ENCODE measurements at places on chromosomes 5 and 9.

- DNase-seq = no peak
Observed at GRCh38 chr9:127817881-127818434, 15.3 kb downstream of the FPGS start.

DNA sequence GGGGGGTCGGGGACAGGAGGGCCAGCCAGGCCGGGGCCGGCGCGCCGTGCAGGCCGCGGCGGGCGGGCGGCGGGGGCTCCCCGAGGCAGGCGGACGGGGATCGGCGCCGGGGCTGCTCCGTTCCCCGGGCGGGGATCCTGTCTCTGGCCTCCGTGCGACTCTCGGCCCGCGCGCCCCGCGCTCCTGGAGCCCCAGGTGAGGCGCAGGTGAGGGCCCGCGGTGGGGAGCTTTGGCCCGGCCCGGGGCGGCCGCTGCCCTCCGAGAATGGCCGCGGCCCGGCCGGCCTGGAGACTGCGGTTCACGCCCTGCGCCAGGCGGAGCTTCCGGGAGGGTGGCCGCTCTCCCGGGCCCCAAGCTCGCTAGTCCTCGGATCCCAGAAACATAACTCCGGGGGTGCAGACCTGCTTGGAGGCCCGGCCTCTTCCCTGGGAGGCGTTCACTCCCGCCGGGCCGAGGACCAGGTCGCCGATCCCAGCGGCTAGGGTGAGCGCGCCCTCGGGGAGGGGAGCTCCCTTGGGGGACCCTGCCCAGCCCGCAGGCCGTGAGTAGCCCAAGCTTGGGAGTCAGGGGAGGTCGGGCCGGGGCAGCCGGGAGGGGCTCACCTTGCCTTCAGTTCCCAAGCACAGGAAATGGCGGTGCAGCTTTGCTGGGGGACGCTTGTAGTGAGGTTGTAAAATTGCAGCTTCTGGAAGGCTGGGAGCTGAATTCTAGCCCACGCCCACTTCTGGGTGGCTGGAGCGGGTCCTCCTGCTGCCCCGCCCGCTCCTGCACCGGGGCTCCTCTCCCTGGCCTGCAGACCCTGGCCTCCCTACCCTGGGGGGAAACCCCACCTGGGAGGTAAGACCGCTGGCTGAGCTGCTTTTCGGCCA is 723 bp downstream of the PPP1R26 start:
- DNase-seq = no peak

DNA sequence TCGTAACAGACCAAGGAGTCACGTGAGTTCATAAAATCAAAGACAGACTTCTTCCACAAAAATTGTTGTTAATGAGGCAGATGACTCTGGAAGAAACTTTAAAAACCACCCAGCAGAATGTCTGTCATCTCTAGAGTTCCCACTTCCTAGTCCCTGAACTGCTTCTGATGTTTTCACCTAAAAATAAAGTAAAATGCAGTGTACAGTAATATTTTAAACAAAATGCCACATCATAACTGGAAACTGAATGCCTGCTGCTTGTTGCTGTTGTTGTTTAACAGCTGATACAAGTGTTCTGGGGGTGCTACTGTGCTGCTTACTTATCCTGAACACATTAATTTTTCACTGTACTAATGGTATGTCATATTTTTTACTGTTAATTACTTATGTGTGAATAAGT is 577.2 kb downstream of the MTRR start:
- DNase-seq = no peak

DNA sequence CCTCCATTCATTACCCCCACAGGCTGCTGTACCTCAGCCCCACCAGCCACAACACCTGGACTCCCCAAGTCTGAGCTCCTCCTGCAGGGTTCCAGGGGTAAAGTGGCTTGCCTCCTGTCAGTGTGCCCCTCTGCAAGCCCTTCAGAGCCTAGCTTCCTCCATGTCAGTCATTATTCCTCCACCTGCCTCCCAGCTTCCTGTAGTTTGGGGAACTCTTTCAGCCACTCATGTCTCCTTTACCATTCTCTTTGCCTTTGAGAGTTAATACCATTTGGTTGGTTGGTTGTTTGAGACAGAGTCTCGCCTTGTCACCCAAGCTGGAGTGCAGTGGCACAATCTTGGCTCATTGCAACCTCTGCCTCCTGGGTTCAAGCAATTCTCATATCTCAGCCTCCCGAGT is 36.2 kb downstream of the IRF1 start:
- no peak for DNase-seq

DNA sequence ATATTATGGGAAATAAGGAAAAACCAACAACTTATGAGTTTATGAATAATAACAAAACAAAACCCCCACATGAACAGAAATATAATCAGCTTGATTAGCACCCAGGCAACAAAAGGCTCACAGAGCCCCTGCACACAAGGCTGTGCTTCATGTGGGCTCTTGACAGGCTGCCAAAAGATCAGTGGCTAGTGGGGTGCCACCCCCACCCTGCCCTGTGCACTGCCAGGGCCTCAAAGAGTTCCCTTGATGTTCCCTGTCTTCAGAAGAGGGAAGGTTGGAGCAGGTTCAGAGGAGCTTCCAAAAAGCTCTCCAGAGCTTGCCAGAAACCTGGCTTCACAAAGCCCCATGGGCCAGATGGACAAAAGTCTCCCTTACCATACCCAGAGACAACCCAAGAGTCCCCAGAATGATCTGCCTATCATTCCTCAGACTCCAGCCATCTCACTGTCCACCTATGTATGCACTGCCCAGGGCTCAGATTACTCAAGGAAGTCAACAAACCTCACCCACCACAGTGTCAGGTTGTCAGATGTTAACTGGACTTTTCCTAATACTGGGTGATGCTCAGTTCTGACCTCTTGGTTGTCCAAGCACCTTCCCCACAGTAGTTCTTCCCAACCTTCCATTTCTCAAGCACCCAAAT is 87.5 kb downstream of the SIL1 start:
- DNase-seq = no peak

DNA sequence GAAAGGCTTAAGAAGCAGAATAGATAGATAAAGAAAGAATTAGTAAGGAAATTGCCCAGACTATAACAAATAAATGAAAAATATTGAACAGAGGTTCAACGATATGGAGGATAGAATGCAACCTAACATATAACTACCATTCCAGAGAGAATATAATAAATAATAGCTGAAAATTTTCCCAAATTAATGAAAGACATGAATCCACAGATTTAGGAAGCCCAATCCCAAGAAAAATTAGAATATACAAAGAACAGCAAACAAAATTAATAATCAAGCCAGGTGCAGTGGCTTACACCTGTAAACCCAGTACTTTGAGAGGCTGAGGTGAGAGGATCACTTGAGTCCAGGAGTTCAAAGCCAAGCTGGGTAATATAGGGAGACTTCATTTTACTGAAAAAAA is 27.8 kb upstream of the FNIP1 start:
- no peak for DNase-seq

DNA sequence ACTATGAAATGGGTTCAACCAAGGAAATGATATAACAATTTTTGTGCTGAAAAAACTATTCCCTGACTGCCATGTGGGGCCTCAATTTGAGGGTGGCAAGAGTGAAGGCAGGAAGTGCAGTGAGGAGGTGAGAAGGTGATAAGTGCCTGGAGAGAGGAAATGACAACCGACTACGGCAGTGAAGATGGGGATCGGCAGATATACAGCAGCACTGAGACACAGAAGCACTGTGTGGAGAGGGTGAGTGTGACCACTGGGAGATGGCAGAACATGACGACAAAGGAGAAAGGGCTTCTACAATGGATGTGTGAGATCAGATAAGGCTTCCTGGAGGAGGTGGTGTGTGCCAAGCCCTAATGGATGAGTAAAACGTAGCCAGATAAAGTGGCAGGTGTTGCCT is 271.8 kb downstream of the TRIM32 start:
- no peak for DNase-seq

GRCh38 chr5:54383225-54383901 is 72.1 kb upstream of the HSPB3 start:
- DNase-seq = no peak

DNA sequence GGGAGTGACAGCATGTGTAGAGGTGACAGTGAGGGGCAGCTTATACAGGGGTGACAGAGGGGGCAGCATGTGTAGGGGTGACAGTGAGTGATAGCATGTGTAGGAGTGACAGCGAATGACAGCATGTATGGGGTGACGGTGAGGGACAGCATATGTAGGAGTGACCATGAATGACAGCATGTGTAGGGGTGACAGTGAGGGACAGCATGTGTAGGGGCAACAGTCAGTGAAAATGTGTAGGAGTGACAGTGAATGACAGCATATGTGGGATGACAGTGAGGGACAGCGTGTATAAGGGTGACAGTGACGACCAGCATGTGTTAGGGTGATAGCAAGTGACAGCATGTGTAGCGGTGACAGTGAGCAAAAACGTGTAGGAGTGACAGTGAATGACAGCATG is 9.4 kb upstream of the GAPT start:
- DNase-seq = no peak

- DNase-seq = no peak
Observed at GRCh38 chr9:136339173-136339957, 12.0 kb downstream of the GPSM1 start.

DNA sequence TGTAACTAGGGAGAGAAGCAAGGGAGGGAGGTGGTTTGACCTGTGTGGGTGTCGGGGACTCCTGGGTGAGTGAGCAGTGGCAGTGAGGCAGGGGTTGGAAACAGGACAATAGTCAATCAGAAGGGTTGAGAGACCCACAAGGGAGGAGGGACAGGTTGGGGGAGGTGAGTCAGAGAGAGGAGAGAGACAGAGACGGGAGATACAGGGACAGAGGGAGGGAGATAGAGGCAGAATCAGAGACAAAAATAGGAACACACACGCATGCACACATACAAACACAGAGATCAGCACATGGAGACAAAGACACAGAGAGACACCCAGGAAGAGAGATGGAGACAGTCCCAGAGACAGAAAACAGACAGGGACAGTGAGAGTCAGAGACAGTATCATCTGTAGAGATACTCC is 39.3 kb upstream of the PTGS1 start:
- no peak for DNase-seq

DNA sequence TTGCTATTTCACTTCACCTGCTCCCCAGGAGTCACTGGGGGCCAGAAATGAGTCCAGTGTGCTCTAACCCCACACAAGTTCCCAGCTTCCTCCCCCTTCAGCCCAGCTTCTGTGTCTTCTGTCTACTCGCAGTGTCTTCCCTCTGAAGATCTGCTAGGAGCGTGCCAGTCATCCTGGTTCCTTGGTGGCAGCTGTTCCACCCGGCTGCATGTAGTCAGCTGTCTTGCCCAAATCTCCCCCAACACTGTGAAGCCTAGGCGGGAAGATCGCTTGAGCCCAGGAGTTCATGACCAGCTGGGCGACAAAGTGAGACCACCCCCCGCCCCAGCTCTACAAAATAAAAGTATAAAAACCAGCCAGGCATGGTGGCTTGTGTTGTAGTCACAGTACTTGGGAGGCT is 154.0 kb downstream of the GDNF start:
- DNase-seq = no peak

- no peak for DNase-seq
Observed at GRCh38 chr9:127081250-127082185, 40.9 kb downstream of the ANGPTL2 start.
